ENCODE measurements at places on chromosomes 5 and 9.

GRCh38 chr5:21792748-21793147 is 1060.4 kb downstream of the CDH12 start:
- H3K4me3 ChIP-seq: no peak overlapping the region
- H3K27ac ChIP-seq: no peak overlapping the region
- DNase-seq: no peak
- no peaks in the 10 kb centered on the region for H3K36me3 ChIP-seq

- no peaks in the 10 kb centered on the region for H3K27me3 ChIP-seq
- no peaks in the 10 kb centered on the region for H3K36me3 ChIP-seq
- H3K4me3 ChIP-seq: no peak overlapping the region
- no peak for DNase-seq
- no peaks in the 10 kb centered on the region for H3K4me1 ChIP-seq
These were observed 160.6 kb downstream of the ZDHHC21 start for GRCh38 chr9:14532456-14533115.

DNA sequence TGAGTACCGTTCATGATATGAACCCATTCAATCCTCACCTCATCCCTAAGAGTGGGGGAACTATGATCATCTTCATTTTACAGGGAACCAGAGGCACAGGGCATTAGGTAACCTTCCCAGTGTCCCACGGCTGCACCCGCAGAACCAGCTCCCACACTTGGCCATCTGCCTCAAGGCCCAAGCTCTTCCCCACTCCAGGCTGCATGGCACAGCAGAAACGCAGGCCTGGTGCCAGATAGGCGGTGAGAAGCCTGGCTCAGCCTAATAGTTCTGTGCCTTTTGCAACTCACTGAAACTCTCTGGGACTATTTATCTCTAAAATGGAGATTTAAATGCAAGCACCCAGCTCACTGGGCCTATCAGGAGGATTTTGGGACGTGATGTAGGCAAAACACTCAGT is 90.8 kb upstream of the ZNF618 start:
- DNase-seq: no peak
- no peaks in the 10 kb centered on the region for H3K36me3 ChIP-seq
- H3K27ac ChIP-seq: no peak overlapping the region
- peaks cover 6% of the 10 kb centered on the region for H3K4me1 ChIP-seq
- no peak overlapping the region for H3K4me3 ChIP-seq

DNA sequence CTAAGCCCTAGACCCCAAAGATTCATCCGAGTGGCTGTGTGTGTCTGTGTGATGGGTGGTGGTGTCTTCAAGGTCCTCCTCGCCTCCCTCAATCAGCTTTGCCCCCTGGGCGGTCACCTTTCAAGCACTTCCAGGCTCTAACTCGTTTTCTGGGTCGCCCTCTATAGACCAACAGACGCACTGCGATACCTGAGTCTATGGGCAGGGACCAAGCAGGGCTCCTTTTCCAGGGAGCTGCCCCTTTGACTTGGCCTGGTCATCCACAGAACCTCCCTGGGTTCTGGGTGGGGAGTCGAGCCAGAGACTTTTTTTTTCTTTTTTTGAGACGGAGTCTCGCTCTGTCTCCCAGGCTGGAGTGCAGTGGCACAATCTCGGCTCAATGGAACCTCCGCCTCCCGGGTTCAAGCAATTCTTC is 1.1 kb downstream of the SLC27A4 start:
- H3K36me3 ChIP-seq: peaks cover 24% of the 10 kb centered on the region
- peak overlapping the region; percentile 82 for H3K4me3 ChIP-seq
- peak; percentile 24 for DNase-seq

DNA sequence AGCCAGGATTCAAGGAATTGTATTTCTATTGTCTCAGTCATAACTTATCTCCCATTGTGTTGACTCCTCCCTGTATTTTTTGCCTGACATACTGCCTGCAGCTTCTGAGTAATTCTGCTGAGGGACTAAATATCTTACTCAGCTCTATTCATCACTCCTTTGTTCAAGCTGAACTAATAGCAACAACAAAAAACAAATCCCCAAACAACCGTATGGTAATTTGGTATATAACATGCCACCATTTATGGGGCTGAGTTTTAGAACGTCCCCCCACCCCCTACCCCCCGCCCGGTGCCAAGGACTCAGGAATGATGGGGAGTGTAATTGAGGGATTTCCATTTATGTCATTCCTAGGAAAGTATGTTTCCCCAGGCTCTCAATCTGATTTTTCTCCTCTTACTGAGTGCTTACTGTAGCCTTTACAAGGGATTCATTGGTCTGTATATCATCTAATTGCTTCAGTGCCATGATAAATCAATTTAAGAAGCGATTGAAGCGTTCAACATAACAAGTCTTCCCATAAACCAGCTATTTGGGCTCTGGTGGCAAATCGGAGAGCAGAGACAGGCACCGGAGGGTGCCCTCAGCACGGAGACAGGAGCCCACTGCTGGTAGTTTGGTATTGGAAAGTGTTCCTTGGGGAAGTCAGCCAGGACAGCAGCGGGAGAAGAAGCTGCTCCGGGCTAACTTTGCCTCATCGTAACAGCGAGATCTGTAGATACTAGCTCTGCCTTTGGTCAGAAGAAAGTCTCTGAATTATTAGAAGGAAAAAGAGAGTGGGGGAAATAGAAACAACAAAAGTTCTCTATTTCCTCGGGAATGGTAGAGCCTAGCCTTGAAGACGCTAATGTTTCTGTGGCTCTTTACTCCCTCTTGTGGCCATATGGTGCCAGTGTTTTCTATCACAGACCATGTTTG is 40.7 kb upstream of the HSD17B4 start:
- no peaks in the 10 kb centered on the region for H3K36me3 ChIP-seq
- H3K4me3 ChIP-seq: peak overlapping the region; percentile 77
- no peak for DNase-seq
- H3K4me1 ChIP-seq: no peaks in the 10 kb centered on the region
- peak overlapping the region; percentile 79 for H3K27ac ChIP-seq

- no peak for DNase-seq
- no peak overlapping the region for H3K27ac ChIP-seq
- H3K27me3 ChIP-seq: no peaks in the 10 kb centered on the region
- no peak overlapping the region for H3K4me3 ChIP-seq
These were observed 57.9 kb downstream of the GCNT1 start for GRCh38 chr9:76516871-76517270.

DNA sequence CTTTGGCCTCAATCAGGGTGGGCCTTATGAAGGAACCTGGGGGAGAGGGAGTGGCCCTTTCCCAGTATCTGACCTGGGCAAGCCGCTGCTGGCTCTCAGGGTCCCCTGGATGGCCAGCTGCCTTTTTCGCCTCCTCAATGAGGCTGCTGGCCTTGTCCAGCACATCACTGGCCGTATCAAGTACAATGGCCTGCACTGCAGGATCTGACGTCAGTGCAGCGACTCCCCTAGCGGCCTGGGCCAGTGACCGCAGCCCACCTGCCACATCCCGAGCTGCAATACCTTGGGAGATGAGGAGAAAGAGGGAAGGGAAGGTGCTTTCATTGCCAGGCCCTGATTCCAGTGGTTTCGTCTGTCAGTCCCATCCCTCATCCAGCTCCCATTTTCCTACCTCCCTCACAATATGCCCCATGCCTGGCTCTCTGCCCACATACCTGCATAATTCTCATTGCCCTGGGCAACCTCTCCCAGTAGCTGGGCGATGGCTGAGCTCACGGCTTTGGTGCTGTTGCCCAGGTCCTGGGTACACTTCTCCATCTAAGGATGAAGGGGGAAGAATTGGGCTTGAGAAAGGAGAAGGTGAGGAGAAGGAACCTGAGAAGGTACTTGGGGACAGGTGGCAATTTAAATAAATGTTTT is 19.1 kb downstream of the TLN1 start:
- H3K36me3 ChIP-seq: peaks cover 88% of the 10 kb centered on the region
- no peak for DNase-seq
- no peaks in the 10 kb centered on the region for H3K27me3 ChIP-seq
- H3K4me3 ChIP-seq: no peak overlapping the region
- peaks cover 13% of the 10 kb centered on the region for H3K4me1 ChIP-seq

GRCh38 chr9:76474419-76474818 is 15.4 kb downstream of the GCNT1 start:
- H3K4me1 ChIP-seq: no peaks in the 10 kb centered on the region
- no peaks in the 10 kb centered on the region for H3K27me3 ChIP-seq
- H3K36me3 ChIP-seq: no peaks in the 10 kb centered on the region
- DNase-seq: no peak

GRCh38 chr9:137297966-137298365 is 4.1 kb downstream of the NRARP start:
- H3K4me3 ChIP-seq: no peak overlapping the region
- peaks cover 12% of the 10 kb centered on the region for H3K27me3 ChIP-seq
- H3K27ac ChIP-seq: no peak overlapping the region
- no peak for DNase-seq
- H3K36me3 ChIP-seq: no peaks in the 10 kb centered on the region
- H3K4me1 ChIP-seq: peaks cover 17% of the 10 kb centered on the region

- no peak for DNase-seq
- H3K27me3 ChIP-seq: no peaks in the 10 kb centered on the region
- H3K4me3 ChIP-seq: no peak overlapping the region
These were observed 149.3 kb downstream of the RGS3 start for GRCh38 chr9:113612828-113613227.

DNA sequence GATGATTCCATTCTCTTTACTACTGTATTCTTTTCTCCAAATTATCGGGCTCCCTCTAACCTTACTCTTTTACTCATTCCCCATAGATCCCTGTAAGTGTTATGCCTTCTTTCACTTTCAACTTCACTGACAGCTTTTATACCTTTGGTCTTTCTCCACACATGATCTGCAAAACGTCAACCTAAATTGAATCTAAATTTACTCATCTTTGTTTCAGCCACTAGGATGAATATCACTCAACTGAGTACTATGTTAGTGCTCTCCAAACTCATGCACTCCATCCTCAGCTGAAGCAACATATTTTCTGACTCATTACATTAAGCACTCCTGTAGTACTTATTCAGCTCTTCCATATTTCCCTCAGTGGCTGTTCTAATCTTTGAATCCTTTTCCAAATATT is 133.4 kb downstream of the ADAMTS19 start:
- no peaks in the 10 kb centered on the region for H3K4me1 ChIP-seq
- no peak overlapping the region for H3K4me3 ChIP-seq
- DNase-seq: no peak
- no peaks in the 10 kb centered on the region for H3K27me3 ChIP-seq
- H3K27ac ChIP-seq: no peak overlapping the region
- no peaks in the 10 kb centered on the region for H3K36me3 ChIP-seq

DNA sequence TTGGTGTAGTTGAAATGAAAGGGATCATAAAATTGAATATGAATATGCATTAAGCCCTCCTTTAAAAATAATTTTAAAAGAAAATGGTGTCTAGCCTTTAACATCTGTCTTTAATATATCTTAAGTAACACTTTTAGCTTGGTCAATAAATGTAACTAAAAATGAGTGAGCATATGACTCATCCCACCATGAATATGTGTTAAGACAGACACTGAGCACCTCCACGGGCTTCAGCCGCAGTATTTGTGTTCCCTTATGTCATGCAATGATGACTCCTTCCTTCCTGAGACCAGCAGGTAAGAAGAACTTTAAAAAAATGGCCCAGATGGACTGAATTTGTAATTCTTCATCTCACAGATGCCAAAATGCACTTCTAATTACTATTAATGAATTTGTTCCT is 563.2 kb downstream of the NR2F1-AS1 start:
- H3K4me3 ChIP-seq: no peak overlapping the region
- no peaks in the 10 kb centered on the region for H3K36me3 ChIP-seq
- H3K27me3 ChIP-seq: no peaks in the 10 kb centered on the region
- no peak overlapping the region for H3K27ac ChIP-seq
- no peak for DNase-seq

DNA sequence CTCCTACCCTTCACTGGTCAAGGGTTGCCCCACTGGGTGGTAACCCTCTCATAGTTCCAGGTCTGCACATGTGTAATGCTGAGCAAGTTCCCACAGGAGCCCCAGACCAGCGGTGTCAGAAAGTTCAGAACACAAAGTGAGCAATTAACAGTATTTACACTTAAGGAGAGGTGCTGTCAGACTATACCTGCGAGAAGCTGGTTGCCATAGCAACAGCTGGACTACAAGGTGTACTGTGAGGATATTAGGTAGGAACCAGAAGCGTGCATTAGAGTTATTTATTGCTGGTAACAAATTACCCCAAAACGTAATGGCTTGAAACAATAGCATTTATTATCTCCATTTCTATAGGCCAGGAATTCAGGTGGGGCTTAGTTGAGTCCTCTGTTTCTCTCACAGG is 317.0 kb upstream of the RPS23 start:
- H3K4me1 ChIP-seq: peaks cover 69% of the 10 kb centered on the region
- peak overlapping the region; percentile 48 for H3K27ac ChIP-seq
- H3K27me3 ChIP-seq: no peaks in the 10 kb centered on the region

DNA sequence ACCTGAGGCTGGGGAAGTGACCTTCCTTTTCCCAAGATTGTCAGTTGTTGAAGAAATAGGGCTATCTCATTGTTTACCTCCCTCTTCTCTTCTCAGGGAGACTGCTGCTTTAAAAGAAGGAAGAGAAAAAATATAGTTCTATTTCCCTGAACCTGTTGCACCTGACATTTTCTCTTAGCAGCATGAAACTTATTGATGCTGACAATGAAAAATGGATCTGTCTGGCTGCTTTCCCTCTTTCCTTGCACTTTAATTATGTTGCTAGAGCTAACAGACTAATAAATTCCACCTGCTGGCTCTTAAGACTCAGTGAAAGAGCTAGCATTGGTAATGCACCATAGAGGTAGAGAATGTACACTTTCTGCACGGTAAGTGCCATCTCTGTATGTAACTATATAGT is 6.2 kb upstream of the CKMT2 start:
- H3K27ac ChIP-seq: no peak overlapping the region
- H3K36me3 ChIP-seq: no peaks in the 10 kb centered on the region
- peaks cover 4% of the 10 kb centered on the region for H3K4me1 ChIP-seq

- H3K4me1 ChIP-seq: no peaks in the 10 kb centered on the region
- H3K36me3 ChIP-seq: no peaks in the 10 kb centered on the region
- H3K27ac ChIP-seq: no peak overlapping the region
- no peak overlapping the region for H3K4me3 ChIP-seq
- no peaks in the 10 kb centered on the region for H3K27me3 ChIP-seq
These were observed 95.0 kb upstream of the NR5A1 start for GRCh38 chr9:124602204-124602603.

DNA sequence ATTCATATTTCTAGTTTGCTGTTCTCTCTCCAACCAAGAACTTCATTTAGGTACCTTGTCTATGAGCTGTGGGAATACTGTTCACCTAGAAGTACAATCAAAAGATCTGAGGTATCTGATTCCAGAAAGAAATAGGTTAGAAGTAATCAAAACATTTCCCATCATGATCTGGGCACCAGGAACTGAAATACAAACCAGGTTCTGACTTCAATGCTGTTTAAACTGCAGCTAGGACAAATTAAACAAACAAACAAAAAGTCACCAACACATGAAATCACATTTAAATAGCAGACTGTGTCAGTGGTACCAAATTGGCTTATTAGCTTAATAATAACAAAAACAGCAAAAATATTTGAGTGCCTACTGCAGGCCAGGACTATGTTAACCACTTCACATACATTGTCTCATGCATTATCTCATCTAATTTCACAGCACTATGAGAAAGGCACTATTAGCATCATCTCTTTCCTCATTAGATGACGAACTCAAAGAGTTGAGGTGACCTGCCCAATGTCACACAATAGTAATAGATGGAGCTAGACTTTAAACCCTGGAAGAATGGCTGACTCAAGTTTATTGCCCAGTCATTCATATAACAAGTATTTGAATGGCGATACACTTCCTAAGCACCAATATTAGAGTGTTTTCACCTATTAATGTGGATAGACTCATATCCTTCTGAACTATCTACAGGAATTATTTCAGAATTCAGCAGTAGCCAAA is 14.5 kb downstream of the PLPP1 start:
- H3K4me1 ChIP-seq: peaks cover 13% of the 10 kb centered on the region
- H3K36me3 ChIP-seq: no peaks in the 10 kb centered on the region
- no peaks in the 10 kb centered on the region for H3K27me3 ChIP-seq

Data from thoracic aorta (tissue), 2 donors.